ENCODE measurements at places on chromosomes 1 and 21.

- no peak for DNase-seq
These were observed 27.5 kb upstream of the SLC44A3 start for GRCh38 chr1:94792473-94793295.

GRCh38 chr21:39564200-39564599 lies 48.5 kb upstream of the B3GALT5 start:
- DNase-seq = no peak

- no peak for DNase-seq
These were observed 681 bp upstream of the UBXN10 start for GRCh38 chr1:20184997-20185833.

DNA sequence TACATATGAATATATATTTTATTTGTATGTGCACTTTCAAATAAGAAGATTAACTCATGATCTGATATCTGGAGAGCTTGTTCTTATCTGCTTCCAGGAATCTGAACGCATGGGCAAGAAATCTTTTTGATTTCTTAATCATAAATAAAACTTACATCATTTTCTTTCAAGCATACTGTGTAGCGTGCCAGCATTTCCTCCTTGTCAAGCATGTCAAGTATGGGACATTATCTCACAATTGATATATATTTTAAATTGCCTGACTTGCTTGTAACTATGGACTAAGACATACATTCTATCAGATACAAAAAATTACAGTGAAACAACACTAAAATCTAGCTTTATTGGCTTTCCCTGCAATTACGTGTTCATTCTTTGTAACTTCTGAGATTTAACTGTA lies 1128.2 kb downstream of the PLA2G4A start:
- DNase-seq = no peak

- DNase-seq = no peak
These were observed 2.3 kb downstream of the PLA2G2F start for GRCh38 chr1:20141466-20141865.

- DNase-seq = no peak
These were observed 99.8 kb downstream of the PATJ start for GRCh38 chr1:61842036-61842435.

DNA sequence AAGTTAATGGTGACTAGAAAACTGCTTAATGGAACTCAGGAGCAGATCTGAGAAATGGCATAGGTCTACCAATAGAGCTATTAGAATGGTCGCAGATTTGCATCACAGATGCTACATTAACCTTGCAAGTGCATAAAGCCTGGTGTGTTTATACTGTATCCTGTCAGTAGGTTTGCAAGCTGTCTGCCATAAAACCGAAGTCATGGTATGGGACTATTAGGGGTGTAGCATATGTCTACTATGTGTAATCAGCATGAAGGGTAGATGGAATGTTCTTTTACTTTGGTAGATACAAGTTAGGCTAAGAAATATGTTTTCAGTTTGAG lies 574.2 kb upstream of the ADGRL2 start:
- DNase-seq = no peak

- DNase-seq = no peak
These were observed 33.2 kb downstream of the DDI2 start for GRCh38 chr1:15650433-15650832.

GRCh38 chr1:202968895-202969295 lies 1.8 kb upstream of the CYB5R1 start:
- no peak for DNase-seq

GRCh38 chr1:56074007-56074651 lies 505.2 kb downstream of the PLPP3 start:
- DNase-seq = no peak

- DNase-seq = no peak
These were observed 38.3 kb downstream of the GALNT2 start for GRCh38 chr1:230105245-230105753.

DNA sequence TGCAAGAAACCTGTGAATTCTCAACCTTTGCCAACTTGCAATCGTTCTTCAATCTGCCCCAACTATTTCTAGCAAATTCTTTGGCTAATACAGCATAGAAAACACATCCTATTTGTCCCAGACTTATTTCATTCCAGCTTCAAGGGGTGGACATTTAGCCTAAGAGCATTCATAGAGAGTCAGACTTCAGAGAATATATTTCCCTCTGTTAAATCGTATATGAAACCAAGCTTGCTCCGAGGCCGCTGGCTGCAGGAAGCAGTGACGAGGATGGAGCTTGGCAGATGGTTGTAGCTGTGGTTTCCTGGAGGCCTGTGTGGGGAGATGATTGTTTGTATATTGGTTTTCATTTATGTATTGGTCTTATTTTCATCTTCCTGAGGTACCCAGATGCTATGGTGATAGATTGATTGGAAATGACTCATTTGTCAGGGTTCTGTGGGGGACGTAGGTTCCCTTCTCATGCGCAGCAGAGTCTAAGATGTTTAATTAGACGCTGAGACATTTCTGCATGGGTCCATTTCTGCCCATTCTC lies 26.1 kb downstream of the MAN1C1 start:
- DNase-seq = peak; percentile 22

DNA sequence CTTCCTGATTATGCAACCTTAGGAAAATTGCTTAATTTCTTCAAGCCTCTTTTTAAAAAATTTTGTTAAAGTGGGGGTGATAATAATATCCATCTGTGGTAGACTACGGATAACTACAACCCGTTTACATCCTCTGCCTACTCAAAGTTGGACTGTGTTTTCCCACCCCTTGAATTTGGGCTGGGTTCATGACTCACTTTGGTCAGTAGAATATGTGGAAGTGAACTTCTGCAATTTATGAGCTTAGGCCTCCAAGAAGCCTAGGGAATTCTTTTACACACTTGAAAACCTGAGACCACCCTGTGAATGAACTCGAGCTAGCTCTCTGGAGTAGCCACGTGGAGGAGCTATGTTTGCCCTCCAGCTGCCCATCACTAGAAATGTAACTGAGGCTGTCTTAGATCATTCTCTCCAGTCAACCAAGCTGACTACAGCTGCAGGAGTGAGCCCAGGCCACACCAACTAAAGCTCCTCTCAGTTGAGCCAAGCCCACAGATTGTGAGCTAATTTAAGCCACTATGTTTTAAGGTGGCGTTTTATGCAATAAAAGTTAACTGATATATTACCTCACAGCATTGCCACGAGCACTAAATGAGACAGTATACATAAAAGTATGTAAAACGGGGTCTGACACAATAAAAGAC lies 29.6 kb upstream of the CACHD1 start:
- DNase-seq = no peak

- DNase-seq = no peak
These were observed 64.5 kb upstream of the SLC44A3 start for GRCh38 chr1:94755675-94756074.

GRCh38 chr1:34739613-34740012 lies 15.2 kb upstream of the GJB5 start:
- no peak for DNase-seq

All from activated naive CD8-positive, alpha-beta T cell treated with anti-CD3 and anti-CD28 coated beads, Interleukin-2, amount 50 U/mL, for 16 hours (primary cell).